Spinal cord (tissue), 10 donors: ENCODE measurements at places on chromosomes 4 and X. TPM values are rescaled to one million over a fixed set of nuclear protein-coding genes. Genes with fewer than 3 reads are reported as not detected.

GRCh38 chr4:27789773-27790172, 929.1 kb downstream of the STIM2 start:
- no peak overlapping the region for H3K27ac ChIP-seq
- H3K4me3 ChIP-seq, result no peak overlapping the region
- no peaks in the 10 kb centered on the region for H3K27me3 ChIP-seq
- no peaks in the 10 kb centered on the region for H3K4me1 ChIP-seq
- H3K36me3 ChIP-seq, result no peaks in the 10 kb centered on the region

DNA sequence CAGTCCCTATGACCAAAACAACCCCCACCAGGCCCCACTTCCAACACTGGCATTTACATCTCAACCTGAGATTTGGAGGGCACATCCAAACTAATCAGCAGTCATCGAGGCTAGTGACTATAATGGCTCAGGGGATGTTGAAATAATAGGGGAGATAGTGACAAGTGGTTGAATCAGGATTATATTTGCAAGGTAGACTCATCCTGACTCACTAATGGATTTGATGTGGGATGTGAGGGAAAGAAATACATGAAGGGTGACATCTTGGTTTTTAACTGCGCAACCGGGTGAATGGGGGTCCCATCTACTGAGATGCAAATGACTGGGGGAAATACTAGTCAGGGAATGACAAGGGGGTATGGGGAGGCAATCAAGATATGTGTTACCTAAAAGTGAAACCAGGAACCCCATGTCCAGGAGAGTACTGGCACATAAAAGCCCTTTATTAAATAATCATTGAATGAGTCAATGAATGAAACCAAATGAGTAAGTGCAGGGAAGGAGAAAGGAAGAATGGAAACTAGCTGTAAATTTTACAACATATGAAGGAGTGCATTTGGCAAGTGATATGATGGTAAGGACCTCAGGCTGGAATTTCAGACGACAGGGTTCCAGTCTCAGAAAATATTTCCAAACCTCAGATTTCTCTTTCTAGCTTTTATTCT, 78.3 kb downstream of the PARM1 start:
- no peak for DNase-seq
- no peak overlapping the region for H3K4me3 ChIP-seq
- no peak overlapping the region for H3K27ac ChIP-seq
- peaks cover 3% of the 10 kb centered on the region for H3K36me3 ChIP-seq
- H3K27me3 ChIP-seq, result no peaks in the 10 kb centered on the region

- H3K36me3 ChIP-seq, result no peaks in the 10 kb centered on the region
- no peak overlapping the region for H3K4me3 ChIP-seq
- no peak overlapping the region for H3K27ac ChIP-seq
- H3K4me1 ChIP-seq, result no peaks in the 10 kb centered on the region
- DNase-seq, result peak; percentile 6
Measured at GRCh38 chr4:106602711-106603110, 234.1 kb upstream of the GIMD1 start.

DNA sequence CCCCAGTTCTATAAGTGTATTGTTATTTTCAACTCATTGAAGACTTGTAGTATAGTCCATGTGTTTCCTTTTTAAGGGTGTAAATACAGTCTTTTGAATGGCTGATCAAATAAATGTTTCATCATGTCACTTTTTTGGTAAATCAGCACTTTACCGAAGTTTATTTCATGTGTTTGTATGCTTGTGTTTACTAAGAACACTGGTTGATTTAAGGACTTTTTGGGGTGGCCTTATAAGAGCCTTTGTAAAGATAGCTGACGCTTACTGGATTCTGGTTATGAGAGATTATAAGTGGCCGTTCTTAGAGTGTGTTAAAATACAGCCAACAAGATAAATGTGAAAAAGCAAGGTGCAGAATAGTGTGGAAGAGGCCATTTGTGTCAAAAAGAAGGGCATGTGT, 2.6 kb downstream of the UBE2K start:
- no peak overlapping the region for H3K4me3 ChIP-seq
- no peaks in the 10 kb centered on the region for H3K4me1 ChIP-seq
- DNase-seq, result no peak
- H3K27me3 ChIP-seq, result no peaks in the 10 kb centered on the region

DNA sequence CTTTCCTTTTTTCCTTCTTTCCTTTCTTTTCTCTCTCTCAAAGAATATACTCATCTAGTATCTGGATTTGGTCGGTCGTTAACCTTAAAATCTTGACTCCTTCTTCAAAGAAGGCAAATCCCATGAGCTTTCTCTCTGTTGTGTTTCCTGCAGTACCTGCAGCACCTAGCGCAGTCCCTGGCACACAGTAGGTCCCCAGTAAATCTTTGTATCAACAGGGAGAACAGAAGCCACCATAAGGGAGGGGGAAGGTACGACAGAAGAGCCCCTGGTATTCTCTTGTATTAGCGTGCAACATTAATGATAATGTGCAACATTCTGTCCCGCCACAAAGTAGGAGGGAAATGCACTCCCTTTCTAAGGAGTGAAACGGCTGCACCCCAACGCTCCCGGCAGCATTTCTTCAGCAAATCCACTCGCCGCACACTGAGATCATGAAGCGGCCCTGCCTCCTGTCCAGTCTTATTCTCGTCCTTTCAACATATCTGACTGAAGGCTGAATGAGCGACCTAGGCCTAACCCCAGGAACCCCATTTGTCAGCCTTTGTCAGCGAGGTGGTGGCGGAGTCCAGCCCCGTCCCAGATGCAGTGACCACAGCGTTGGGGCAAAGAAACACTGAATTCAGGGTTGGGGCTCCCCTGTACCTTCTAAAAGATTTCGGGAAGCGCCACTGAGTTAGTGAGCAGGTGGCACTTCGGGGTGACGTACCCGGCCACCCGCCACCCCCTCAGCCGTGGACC, 133.7 kb downstream of the AMELX start:
- H3K4me1 ChIP-seq, result peaks cover 6% of the 10 kb centered on the region
- H3K27ac ChIP-seq, result no peak overlapping the region
- H3K4me3 ChIP-seq, result peak overlapping the region; percentile 43

The GYPE gene
- total RNA-seq, result 1.2 TPM

DNA sequence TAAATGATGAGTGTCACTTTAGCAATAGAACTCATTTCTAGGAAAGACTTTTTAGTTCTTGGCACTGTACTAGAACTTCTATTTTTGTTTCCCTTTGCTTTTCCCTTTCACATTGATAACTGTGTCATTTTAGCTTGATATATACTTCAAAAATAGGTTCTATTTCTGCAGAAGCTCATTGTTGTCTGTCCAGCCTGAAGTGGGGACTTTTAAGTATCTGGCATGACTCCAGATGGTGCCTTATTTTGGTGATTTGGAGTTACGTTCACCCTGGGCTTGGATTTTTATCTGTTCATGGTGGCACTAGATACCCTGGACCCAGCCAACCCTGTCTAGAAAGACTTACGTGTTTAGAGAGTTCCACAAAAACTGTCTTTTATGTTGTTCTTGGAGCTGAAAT, 3.4 kb downstream of the ABHD18 start:
- no peak for DNase-seq
- no peaks in the 10 kb centered on the region for H3K27me3 ChIP-seq
- H3K36me3 ChIP-seq, result peaks cover 7% of the 10 kb centered on the region
- no peaks in the 10 kb centered on the region for H3K4me1 ChIP-seq

GRCh38 chrX:46279214-46279924, 265.9 kb downstream of the ZNF674 start:
- no peaks in the 10 kb centered on the region for H3K27me3 ChIP-seq
- H3K36me3 ChIP-seq, result no peaks in the 10 kb centered on the region
- no peak overlapping the region for H3K4me3 ChIP-seq
- no peaks in the 10 kb centered on the region for H3K4me1 ChIP-seq
- H3K27ac ChIP-seq, result no peak overlapping the region

- no peak overlapping the region for H3K4me3 ChIP-seq
- no peak overlapping the region for H3K27ac ChIP-seq
- peaks cover 4% of the 10 kb centered on the region for H3K36me3 ChIP-seq
- H3K27me3 ChIP-seq, result no peaks in the 10 kb centered on the region
- DNase-seq, result no peak
Measured at GRCh38 chrX:2185341-2186082, 315.3 kb downstream of the DHRSX start.
